ENCODE measurements at places on chromosomes 1 and 21.

- DNase-seq, result no peak
Observed at GRCh38 chr21:28654406-28654805, 338.3 kb downstream of the LTN1 start.

GRCh38 chr1:185213091-185213490, 56.1 kb downstream of the SWT1 start:
- DNase-seq, result no peak

GRCh38 chr21:33007747-33008146, 18.0 kb upstream of the OLIG2 start:
- DNase-seq, result no peak

DNA sequence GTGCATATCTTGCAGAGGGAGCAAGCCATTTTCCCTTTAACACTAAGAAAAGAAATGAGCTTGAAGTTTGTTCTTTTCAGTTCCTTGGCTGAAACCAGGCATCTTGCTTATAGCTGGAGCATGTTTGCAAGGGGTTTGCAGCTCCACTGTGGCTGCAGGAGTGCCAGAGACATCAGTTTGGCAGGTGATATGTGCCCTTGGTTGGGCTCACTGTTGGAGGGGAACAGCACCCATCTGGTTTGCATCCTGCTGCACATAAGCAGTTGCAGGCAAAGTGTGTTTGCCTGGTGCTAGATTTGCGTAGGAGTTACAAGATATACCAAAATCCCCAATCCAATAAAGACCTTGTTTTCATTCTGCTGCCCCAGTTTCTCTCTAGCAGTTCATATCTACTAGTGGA, 47.8 kb upstream of the IKBKE start:
- no peak for DNase-seq

DNA sequence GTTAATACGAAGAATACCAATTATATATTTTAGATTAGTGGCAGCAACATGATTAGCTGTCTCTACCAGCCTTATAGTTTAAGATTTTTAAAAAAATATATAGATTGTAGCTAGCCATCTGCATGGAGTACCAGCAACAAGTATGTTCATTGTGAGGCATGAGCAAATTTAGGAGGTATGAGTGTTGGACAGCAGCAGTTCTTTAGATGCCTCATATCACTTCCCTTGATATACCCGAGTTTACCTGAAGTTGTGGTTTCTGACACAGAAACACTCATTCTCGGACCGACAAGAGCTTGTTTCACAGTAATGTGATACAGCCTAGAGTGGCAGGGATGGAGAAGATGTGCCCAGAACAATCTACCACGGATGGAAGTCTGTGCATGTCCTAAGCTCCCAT, 69.1 kb downstream of the RGS18 start:
- DNase-seq, result no peak

DNA sequence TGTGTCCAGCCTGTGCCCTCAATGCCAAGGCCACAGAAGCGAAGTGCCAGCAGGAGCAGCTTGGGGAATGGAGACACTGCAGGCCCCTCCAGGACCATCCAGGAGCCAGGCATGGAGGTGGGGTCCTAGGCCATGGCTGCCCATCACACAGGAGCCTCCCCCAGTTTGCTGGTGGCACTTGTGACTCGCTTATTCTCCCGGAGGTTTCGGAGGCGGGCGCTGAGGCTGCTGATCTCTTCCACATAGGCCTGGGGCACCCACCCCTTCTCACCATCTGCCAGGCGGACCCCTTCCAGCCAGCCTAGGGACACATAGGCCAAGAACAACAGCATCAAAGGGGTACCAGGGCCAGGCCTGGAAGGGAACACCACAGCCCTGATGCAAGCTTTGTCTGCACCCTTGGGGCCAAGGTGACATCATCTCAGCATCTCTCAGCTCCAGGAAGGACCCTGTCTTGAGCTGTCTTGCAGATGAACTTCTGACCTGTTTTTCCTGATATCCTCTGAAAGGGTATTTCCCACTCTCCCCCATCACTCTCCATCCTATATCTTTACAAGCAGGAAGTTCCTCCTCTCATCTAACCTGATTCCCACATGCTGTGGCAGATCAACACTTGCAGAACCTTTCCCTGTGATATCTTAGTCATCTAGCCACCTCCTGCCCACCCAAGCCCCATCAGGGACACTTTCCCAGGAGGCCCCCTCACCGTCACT, 13.9 kb downstream of the ARHGEF19 start:
- no peak for DNase-seq

GRCh38 chr1:6547301-6547700, 7.0 kb downstream of the NOL9 start:
- DNase-seq, result no peak

DNA sequence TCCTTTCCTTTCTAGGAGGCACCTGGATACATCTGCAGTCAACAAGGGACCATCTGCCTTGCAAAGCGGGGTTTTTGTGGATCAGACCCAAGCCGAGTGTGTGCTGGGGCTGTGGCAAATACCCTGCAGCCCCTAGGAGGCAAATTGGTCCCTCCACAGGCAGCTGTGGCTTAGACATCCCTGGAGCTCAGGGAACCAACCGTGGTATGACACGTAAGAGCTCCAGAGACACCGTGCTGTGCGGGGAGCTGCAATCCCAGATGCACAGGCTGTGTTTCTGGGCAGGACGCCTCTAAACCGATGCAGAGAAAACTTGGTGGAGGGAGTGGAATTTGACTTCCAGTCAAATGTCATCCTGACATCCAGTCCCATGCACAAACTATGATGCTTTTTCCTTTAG, 141.5 kb downstream of the KAZN start:
- no peak for DNase-seq

- DNase-seq, result no peak
Observed at GRCh38 chr1:31366796-31367195, 6.1 kb downstream of the FABP3 start.

GRCh38 chr1:1181129-1181937, 7.7 kb downstream of the TTLL10 start:
- DNase-seq, result no peak

DNA sequence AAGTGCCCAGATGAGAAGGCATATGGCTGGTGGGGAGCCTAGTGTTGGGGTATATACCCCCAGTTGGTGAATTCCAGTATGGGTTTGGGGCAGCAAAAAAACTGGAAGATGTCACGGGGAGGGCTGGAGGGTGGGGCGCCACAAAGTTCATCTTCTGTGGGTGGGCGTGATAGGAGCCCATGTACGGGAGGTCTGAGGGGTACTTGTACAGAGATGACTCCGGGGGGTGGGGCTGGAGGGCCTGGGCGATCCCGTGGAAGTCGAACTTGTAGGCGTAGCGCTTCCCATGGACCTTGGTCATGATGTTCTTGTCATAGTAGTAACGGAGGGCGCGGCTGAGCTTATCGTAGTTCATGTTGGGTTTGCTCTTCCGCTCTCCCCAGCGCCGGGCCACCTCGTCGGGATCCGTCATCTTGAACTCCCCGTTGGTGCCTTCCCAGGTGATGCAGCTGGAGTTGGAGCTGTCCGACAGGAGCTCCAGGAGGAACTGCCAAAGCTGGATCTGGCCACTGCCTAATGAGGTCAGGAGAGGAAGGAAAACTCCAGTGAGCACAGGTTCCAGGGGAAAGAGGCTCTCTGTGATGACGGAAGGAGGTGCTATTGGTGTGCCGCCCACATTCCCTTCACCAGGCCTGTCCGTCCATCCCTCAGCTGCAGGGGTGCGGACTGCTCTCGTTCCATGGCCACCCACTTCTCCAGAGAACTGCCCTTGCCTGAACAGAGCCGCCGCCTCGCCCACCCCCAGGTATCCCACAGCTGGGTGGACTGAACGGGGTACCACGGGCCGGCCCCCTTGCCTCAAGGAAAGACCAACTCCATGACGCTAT, 114.7 kb downstream of the ERG start:
- DNase-seq, result no peak

DNA sequence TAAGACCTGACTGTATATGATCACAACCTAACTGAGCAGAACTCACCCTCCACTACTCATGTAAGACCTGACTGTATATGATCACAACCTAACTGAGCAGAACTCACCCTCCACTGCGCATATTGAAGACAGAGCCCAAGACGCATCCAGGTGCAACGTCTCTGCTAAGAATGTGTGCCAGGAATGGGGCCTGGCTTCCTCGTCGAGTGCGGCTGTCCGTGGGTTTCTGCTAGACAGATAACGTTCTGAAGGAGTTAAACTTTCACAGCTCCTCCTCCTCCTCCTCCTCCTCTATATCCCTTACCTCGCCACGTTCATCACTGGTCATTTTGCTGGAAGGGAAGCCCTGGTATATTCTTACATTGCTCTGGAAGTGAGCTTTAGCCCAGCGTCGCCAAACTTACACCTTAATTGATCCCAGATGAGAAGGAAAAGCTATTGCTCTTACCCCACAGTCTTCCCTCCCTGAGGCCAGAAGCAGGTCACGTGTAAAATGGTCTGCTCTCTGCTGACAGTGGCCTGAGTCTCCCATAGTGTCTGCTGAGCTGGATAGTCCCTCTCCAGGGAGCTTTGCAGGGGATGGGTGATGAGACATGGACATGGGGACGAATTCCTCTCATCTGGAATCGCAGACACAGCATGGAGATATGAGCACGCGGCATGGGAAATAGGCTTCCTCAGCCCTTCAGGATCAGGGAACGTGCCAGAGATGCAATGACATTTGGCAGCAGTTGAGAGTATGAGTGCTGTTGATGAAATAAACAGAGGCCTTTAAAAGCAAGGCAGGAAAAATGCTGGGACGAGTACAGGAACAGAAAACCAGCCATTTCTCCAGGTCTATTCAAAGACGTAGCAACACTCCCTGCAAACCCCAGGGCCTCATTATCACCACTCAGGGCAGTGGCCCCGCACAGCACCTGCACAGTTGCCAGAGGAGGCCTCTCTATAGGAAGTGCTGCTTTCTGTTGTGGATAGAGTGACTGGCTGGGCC, 528.1 kb downstream of the KIF26B start:
- no peak for DNase-seq

GRCh38 chr1:96329121-96329520, 392.5 kb upstream of the PTBP2 start:
- no peak for DNase-seq

GRCh38 chr1:111924786-111925185, 64.7 kb downstream of the KCND3 start:
- no peak for DNase-seq

DNA sequence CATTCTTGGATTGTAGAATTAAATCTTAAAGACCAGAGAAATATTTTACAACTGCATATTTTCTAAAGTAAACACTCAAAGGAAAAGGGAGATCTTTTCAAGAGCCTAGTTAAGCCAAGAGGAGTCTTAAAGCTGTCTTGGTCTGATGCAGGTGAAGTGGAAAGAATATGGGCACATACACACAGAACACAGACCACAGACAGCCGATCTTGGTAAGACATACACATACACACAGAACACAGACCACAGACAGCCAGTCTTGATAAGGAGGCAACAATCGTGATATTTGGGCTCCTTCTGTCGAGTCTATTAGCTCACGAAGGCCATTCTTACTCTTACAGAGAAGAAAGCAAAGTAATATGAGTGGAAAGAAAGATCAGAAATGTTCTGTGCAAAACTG, 1153.9 kb upstream of the TMPRSS15 start:
- DNase-seq, result no peak

GRCh38 chr21:16004086-16004485, 274.3 kb downstream of the USP25 start:
- DNase-seq, result no peak

DNA sequence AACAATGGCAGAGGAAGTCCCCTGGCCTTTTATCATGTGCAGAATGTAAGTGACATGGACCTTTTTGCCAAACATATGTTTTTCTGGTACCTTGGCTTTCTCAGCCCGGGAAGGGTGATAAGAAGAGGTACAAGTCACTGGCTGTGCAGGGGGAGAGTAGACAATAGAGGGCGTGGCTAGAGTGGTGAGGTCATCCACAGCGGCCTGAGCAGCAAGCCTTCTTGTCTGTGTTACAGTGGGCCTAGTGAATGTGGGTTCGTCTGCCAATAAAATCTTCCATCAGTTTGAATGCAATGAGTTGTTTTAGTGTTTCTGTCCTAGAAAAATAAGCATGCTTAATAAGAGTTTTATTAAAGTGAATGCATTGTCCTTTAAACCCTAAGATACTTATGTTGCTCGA, 59.0 kb upstream of the PGD start:
- DNase-seq, result no peak

GRCh38 chr1:227949341-227949921, 1.7 kb upstream of the WNT9A start:
- no peak for DNase-seq

DNA sequence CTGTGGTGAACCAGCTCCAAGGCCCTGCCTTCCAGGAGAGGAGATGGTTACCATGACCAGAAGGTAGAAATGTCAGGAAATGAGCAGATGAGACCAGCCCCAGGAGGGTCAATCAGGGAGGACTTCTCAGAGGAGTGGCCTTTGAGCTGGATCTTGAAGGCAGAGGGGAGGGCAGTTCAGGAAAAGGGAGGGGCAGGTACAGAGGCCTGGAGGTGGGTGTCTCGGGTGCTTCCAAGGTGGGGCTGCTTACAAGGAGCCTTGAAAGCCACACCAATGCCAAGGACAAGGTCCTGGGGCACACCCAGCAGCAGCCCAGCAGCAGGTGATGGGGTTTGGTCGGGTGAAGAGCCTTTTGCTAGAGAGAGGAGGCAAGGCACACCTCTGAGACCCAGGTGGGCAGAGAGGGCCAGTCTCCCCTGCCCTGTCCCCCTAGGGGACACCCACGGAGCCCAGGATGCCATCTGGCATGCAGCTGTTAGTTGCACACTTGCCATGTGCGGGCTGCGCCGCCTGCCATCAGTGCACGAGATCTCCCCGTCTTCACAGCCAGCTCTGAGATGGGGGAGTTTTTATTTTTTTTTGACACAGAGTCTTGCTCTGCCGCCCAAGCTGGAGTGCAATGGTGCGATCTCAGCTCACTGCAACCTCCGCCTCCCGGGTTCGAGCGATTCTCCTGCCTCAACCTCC, 18.5 kb downstream of the SLC66A1 start:
- DNase-seq, result no peak
